ENCODE measurements at places on chromosomes 3 and 15. TPM values are rescaled to one million over a fixed set of nuclear protein-coding genes. Genes with fewer than 3 reads are reported as not detected.
A peak's percentile ranks its signal among the peaks of the same experiment; 100 is the strongest.

CFAP92 gene
- total RNA-seq, result not detected

- DNase-seq, result no peak
Measured at GRCh38 chr15:91936927-91937326, 83.4 kb downstream of the SLCO3A1 start.

GP5 gene
- total RNA-seq, result not detected

SCN11A gene
- not detected for total RNA-seq

DNA sequence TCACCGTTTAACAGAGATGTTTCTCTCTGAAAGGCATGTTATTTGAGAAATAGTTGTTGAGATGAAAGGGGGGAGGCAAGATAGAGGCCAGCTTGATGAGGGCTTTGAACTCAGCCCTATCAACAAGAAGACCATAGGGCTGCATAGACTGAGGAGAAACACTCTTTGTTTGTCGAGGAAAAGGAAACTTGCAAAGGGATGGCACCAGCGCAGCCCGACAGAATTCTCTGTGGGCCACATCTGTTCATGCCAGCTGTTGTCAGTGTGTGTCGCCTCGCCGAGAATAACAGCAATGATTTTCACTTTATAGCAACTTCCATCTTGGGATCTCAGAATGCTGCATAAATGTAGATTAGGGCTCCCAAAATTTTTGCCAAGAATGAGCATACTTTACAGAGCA, 478.3 kb upstream of the TPRG1 start:
- no peak for DNase-seq

DNA sequence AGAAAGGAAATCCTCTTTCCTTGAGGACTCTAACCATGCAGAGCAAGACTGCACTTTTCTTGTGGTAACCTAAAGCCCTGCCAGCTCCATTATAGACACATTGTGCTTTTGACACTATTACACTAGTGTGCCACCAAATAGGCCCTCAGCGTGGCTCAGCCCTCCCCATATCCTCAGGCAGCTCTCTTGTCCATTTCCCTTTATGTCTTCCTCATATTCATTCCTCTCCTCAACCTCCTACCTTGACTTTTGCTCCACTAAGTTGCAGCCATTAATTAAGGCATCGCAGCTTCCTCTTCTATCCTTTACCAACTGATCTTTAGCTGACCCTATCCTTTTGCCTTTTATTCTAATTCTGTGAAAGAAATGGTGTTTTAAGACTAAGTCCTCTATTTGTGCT, 3.7 kb downstream of the ATG7 start:
- DNase-seq, result no peak

DNA sequence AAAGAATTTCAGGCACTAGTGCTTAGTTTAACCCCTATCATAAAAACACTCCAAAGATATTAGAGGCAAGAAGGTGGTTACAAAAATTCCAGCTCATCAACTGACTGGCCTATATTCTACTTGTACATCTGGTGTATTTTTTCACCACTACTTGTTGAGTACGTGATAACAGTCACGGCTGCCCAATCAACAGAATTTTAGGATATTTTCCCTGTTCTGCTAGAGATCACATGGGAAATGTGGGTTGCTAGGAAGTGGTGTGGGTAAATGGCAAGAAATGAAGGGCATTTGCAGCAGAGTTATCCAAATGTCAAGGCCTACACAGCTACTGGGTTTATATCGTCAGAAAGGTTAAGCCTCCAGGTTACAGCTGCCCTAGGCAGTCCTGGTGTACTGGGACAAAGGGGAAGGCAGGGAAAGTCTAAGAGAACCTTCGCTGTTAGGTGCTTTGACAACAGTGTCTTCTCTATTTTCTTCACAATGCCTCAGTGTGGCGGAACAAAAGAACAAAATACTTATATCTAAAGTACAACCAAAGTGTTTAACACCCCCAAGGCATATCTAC, 81.9 kb downstream of the FMN1 start:
- no peak for DNase-seq

GRCh38 chr3:180097626-180098025, 60.9 kb upstream of the PEX5L start:
- DNase-seq, result no peak

TPRG1 gene
- total RNA-seq, result 0.54 TPM

DNA sequence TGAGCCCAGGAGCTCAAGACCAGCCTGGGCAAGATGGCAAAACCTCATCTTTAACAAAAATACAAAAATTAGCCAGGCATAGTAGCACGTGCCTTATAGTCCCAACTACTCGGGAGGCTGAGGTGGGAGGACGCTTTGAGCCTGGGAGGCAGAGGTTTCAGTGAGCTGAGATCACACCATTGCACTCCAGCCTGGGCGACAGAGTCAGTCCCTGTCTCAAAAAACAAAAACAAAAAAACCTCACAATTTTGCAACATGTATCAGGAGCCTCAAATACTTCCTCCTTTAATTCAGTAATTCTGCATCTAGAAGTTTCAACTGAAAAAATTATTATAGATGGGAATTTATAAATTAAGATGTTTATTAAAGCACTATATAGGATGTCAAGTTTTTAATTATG, 1.1 kb downstream of the MRPL47 start:
- DNase-seq, result no peak

- no peak for DNase-seq
Measured at GRCh38 chr3:151483961-151484520, 23.2 kb upstream of the IGSF10 start.

ZCWPW2 gene
- not detected for total RNA-seq

DNA sequence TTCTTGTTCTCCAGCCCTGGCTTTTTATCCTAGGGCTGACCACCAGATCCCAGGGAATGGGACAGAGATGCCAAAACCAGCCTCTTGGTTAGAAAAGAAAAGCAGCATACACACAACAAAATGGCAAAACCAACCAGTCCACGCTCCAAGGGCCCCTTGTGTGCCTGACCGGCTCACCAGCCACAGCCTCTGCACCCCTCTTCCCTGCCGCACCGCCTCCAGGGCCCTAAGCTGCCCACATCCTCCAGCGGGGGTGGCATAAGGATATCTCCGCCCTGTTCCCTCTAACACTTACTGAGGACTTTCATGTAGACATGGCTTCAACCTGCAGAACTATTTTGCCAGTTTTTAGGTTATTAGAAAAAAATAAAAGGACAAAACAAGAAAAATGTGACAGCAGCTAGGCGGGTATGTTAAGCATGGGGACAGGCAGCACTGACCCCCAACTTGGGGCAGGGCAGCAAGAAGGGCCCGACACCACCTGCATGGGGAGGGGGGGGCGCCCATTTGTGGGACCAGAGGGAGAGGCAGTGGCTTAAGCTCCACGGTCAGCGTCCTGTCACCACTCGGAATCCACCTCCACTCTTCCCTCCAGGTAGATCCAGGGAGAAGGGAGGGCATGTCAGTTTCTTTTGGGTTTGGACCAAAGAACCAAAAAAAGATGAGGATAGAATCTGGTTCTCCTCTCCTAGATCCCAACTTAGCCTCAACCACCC, 49.1 kb downstream of the DHX30 start:
- no peak for DNase-seq

GRCh38 chr3:42012935-42013690, 51.2 kb upstream of the ULK4 start:
- peak; percentile 74 for DNase-seq

GRAMD2A gene
- total RNA-seq, result 0.77 TPM

GRCh38 chr3:69379661-69380060, 6.2 kb downstream of the FRMD4B start:
- DNase-seq, result no peak

- no peak for DNase-seq
Measured at GRCh38 chr3:105347625-105348302, 18.9 kb upstream of the ALCAM start.

RBMS3 gene
- 23.2 TPM for total RNA-seq

GHSR gene
- not detected for total RNA-seq

- DNase-seq, result peak; percentile 17
Measured at GRCh38 chr3:177596816-177597271, 399.6 kb upstream of the TBL1XR1 start.

- no peak for DNase-seq
Measured at GRCh38 chr3:71903936-71904335, 119.0 kb upstream of the PROK2 start.

GRCh38 chr3:150330872-150331271, 77.2 kb upstream of the TSC22D2 start:
- no peak for DNase-seq

- no peak for DNase-seq
Measured at GRCh38 chr3:183503746-183504145, 51.8 kb downstream of the KLHL6 start.

- no peak for DNase-seq
Measured at GRCh38 chr3:4821975-4822374, 157.3 kb upstream of the BHLHE40 start.

- DNase-seq, result no peak
Measured at GRCh38 chr3:23676093-23676492, 129.7 kb upstream of the UBE2E1 start.

- DNase-seq, result no peak
Measured at GRCh38 chr3:50350213-50350526, 405 bp downstream of the NPRL2 start.

DNA sequence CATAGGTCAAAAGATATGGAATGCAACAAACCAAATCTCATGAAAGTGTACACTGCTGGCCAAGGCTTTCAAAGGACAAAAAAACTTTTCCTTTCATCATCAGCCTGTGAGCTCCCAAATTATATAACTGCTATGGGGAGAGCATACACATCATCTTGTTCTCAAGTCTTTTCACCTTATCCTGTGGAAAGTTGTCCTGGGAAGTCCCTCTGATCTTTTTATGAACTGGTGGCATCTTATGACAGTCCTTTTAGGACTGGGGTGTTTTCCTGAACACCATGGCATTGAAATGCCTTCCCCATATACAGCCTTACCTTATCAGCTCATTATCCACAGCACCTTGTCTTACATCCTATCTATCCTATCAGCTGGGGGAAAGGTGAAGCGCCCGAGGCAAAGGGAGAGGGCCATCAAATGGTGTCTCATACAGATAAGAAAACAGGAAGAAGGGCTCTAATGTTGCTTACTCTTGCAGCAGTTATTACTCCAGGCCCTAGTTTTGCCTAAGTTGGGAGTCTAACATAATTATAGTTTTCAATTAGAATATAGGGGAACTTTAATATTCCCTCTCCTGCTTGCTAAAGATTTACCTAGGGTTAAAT, 61.5 kb upstream of the GOLIM4 start:
- no peak for DNase-seq

- no peak for DNase-seq
Measured at GRCh38 chr3:130686833-130687232, 59.8 kb downstream of the PIK3R4 start.

DNA sequence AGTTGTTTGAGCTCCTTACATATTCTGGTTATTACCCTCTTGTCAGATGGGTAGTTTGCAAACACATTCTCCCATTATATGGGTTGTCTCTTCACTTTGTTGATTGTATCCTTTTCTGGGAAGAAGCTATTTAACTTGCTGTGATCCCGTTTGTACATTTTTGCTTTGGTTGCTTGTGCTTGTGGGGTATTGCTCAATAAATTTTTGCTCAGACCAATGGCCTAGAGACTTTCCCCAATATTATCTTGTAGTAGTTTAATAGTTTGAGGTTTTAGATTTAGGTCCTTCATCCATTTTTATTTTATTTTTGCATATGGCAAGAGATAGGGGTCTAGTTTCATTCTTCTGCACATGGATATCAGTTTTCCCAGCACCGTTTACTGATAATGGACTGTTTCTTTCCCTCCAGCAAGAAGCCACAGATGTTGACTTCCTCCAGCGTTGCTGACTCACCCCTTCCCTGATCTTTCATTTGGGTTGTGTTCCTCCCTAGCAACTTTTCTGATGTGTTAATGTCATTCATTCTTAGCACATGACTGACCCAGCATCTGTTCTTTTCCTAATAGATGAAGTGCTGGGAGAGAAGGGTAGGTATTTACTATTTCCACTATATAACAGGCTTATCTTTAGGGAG, 166.7 kb upstream of the SGO1 start:
- no peak for DNase-seq

DNA sequence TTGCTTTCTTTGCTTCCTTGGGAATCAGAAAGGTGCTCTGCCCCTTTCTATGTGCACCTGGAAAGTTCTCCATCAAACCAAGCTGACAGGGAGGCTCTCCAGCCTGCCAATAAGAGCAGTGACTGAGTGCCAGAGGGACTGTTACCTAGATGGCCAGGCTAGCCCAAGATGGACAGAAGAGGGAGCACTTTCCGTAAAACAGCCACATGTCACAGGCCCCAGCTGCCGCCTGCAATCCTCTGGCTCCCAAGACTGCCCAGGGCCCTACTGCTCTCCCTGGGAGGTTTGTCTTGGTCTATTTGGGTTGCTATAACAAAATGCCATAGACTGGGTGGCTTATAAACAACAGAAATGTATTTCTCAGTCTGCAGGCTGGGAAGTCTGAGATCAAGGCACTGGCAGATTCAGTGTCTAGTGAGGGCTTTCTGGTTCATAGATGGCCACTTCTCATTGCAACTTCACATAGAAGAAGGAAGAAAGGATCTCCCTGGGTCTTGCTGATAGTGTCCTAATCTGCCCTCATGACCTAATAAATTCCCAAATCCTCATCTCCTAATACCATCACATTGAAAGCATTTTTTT, 72.3 kb downstream of the TAMM41 start:
- DNase-seq, result peak; percentile 29

- no peak for DNase-seq
Measured at GRCh38 chr3:126154391-126155279, 25.8 kb downstream of the ALDH1L1 start.

CD86 gene
- total RNA-seq, result 0.15 TPM

DNA sequence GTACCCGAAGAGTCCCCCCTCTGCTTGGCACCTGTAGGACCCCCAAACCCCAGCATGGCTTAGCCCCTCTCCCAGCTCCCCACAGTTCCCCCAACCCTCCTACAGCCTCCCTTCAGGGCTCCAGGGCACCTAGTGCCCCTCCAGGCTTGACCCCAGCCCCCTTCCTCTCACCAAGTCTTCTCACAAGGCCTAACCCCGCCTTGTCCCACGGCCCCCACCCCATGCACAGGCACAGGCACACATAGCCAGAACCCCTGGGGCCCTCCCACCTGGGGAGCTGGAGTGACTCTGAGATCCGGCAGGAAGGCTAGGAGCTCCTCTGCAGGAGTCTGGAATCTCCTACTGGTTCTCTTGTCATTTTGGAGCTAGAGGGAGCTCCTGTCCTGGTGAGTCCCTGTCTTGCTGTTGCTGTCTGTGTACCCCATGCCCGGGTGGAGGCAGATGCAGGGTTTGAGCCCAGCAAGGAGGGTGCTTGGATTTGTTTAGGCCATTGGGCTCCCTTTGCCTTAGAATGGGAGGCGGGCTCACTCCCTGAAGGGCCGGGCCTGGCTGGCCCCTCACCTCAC, 39.6 kb downstream of the KLF13 start:
- DNase-seq, result no peak

DNA sequence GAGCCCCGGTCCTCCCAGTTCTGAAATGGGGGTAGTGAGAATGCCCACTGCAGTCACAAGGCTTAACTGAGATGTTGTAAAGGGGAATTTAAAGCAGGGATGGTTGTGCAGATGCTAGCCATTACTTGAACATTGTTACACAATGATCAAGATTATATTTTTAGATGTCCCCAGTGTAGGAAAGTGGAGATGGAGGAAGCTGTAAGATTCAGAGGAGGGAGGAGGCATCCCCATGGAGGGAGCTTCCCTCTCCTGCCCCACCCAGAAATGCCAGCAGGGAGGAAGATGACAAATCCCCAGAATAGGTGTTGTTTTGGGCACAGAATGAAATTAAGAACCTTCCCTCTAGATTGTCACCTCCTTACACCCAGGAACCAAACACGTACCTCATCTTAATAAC, 46.1 kb downstream of the EFCAB12 start:
- DNase-seq, result no peak

GRCh38 chr3:125594125-125594524, 1.2 kb downstream of the OSBPL11 start:
- DNase-seq, result no peak

All from Daoy (cell line).